Activated CD4-positive, alpha-beta T cell treated with anti-CD3 and anti-CD28 coated beads, Interleukin-2, amount 50 U/mL, for 16 hours (primary cell): ENCODE measurements at places on chromosomes 4 and X.
A peak's percentile ranks its signal among the peaks of the same experiment; 100 is the strongest.

- no peak for DNase-seq
These were observed 108.7 kb upstream of the TTC29 start for GRCh38 chr4:147054228-147054872.

DNA sequence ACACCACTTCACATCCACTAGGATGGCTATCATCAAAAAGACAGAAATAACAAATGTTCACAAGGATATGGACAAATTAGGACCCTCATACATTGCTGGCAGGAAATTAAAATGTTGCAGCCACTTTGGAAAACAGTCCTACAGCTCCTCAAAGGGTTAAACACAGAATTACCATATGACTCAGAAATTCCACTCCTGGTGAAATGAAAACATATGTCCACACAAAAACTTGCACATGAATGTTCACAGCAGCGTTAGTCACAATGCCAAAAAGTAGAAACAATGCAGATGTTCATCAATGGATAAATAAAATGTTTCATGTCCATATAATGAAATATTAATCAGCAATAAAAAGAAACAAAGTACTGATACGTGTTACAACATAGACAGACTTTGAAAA, 15.1 kb downstream of the S100G start:
- DNase-seq = no peak

- DNase-seq = no peak
These were observed 245.5 kb upstream of the CXXC4 start for GRCh38 chr4:104740161-104740560.

- no peak for DNase-seq
These were observed 651 bp downstream of the NXT2 start for GRCh38 chrX:109537324-109537665.

GRCh38 chrX:30649859-30650258, 3.4 kb upstream of the GK start:
- peak; percentile 61 for DNase-seq

- no peak for DNase-seq
These were observed 5.1 kb downstream of the MXD4 start for GRCh38 chr4:2256781-2257191.

DNA sequence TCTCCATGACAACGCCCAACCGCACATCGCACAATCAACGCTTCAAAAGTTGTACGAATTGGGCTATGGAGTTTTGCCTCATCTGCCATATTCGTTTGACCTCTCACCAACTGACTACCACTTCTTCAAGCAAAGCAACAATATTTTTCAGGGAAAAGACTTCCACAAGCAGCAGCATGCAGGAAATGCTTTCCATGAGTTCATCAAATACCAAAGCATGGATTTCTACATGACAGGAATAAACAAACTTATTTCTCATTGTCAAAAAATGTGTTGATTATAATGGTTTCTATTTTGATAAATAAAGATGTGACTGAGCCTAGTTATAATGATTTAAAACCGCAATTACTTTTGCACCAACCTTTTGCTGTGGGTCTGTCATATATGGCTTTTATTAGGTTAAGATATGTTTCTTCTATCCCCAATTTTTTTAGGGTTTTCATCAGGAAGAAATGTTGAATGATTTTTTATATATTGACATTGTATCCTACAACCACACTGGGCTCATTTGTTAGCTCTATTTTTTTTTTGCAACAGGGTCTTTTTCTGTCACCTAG, 138.4 kb downstream of the PWWP3B start:
- DNase-seq = no peak

DNA sequence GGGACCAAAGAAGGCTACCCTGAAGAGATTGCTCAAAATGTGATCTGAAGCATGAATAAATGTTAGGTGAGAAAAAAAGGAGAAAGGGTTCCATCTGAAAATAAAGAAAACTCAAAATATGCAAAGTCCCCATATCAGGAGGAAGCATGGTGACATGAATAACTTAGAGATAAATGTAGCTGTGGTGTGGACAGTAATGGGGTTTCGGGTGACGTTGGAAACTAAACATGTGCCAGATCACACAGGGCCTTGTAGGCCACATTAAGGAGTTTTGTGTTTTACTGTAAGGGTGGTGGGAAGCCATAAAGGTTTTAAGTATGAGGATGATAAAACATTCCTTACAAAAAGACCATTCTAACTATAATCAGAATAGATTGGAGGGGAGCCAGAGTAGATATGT, 40.3 kb upstream of the ACSL4 start:
- DNase-seq = no peak

DNA sequence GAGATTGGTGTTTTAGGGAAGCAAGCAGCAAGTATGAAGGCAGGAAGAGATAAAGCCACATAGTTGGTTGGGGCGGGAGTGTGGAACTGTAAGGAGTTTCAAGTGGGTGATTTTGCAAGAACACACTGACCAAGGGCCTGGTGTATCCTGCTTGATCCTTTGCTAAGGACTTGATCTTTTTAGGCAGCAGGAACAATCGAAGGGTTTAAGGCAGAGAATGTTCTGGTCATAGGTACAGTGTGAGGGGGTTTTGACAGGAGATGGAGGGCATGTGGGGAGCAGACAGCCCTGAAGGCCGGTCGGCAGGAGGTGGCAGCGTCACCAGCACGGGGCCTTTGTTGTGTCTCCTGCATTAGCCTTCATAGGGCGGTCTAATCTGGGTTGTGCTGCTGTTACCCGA, 54.7 kb downstream of the FAM193A start:
- no peak for DNase-seq

- DNase-seq = no peak
These were observed 117.5 kb downstream of the DNAAF6 start for GRCh38 chrX:107323786-107324492.

- DNase-seq = no peak
These were observed 31.2 kb upstream of the ZNF280C start for GRCh38 chrX:130300010-130300282.

DNA sequence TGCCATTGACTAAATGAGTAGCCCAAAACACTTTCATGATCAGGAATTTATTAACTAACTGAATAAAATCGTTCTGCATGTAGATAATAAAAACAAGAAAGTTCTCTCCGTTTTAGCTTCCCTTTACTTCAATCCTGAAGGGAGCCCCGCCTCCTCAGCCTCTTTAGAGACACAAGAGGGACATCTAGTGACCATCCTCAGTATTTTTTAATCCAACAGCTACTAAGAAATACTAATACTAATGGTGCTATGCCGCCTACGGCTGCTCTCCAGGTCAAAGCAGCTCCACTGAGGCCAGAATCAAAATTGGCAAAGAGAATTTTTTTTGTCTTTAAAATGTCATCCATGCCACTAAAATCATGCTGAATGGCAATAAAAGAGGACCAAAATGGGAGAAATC, 3.2 kb upstream of the PCDH19 start:
- peak; percentile 48 for DNase-seq

DNA sequence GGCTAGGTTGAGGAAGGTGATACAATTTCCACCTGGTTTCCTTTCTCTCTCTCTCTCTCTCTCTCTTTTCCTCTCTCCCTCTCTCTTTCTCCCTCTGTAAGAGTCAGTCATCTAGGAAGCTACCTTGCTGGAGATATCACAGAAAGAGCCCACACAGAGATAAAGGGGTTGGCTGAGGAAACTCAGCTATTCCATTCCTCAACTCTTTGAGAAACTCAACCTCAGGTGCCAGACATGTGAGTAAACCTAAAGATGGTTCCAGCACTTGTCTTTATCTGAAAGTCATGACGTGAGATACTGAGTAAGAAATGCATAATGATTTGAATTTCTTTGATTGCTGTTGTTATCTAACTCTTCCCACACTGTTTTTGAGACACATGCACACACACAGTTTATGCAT, 564.0 kb downstream of the SPOCK3 start:
- no peak for DNase-seq

GRCh38 chrX:21802054-21802670, 37.3 kb upstream of the MBTPS2 start:
- no peak for DNase-seq

DNA sequence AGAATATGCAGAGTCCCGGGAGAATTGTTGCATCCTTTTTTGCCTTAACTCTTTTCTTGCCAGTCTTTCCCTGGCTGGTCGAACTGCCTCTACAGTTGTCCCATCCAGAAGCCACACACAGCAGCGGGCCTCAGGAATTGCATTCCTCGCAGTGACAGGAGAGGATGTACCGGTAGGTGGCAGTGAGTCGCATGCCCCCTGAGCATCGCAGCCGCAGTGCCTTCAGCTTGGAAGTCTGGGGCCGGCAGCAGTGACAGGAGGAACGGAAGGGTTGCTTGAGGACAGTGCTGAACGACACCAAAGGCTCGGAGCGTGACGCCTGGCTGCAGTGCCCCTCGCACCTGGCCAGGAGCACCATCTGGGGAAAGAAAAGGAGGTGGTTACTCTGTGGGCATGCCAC, 23.5 kb downstream of the NDP start:
- DNase-seq = peak; percentile 18

DNA sequence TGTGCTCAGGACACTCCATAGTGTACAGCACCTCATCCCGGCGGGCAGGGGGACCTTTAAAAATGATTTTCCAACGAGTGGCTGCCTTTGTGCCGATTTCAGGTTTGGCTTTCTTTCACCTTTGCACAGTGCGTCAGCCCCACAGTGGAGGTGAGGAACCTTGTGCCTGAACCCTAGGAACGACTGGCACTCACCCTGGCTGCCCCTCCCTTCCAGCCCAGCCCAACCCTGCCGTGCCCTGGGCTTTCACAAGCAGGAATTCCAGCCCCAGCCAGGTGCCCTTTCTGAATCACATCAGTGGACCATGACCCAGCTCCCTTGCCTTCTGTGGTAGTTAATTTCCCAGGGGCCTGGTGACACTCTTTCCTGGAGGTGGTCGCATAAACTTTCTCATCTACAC, 1.3 kb downstream of the TMEM164 start:
- no peak for DNase-seq

DNA sequence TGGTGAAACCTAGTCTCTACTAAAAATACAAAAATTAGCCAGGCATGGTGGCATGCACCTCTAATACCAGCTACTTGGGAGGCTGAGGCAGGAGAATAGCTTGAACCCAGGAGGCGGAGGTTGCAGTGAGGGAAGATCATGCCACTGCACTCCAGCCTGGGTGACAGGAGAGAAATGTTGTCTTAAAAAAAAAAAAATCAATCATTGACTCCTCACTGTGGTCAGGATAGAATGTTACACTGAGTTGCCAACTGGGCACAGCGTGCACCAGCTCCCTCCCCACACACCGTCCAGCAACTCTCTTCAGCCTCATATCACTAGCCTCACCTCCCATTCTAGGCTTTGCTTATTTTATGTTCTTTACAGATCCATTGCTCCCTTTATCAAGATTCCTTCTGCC, 79.5 kb downstream of the CHRNA9 start:
- no peak for DNase-seq

DNA sequence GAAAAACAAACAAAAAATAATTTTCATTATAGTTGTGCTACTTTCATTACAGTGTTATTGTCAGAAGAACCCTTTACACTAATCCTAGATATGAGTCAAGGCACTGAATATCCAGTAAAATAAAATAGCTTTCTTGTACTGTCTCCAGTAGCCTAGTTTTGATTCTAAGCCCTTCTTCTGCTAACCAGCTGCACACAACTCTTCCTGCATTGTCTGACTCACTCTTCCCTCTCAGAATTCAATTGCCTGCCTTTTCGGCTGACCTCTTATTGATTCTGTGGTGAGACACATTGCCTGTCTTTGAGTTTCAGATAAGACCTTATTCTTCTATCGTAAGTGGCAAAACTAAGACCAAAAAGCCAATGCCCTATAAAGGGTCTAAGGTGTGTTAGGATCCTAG, 26.7 kb upstream of the PCDH18 start:
- no peak for DNase-seq

- DNase-seq = no peak
These were observed 55.5 kb downstream of the PJA1 start for GRCh38 chrX:69109706-69110105.

GRCh38 chr4:6460876-6461275, 11.5 kb downstream of the PPP2R2C start:
- no peak for DNase-seq

- no peak for DNase-seq
These were observed 72.7 kb downstream of the SHISA3 start for GRCh38 chr4:42470023-42470422.

DNA sequence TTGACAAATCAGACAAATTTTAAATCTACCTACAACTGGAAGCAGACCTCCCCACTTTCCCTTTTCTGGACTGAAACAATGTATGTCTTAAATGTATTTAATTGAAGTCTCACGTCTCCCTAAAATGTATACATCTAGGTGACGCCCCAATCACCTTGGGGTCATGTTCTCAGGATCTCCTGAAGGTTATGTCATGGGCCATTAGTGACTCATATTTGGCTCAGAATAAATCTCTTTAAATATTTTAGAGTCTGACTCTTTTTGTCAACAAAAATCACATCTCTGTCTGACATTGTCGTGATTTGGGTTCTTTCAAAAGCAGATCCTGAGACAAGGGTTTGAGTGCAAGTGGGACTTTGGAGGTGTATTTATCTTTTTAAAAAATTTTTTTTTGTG, 26.2 kb upstream of the BOD1L1 start:
- no peak for DNase-seq

- DNase-seq = no peak
These were observed 101.9 kb downstream of the IGSF1 start for GRCh38 chrX:131187206-131187605.

GRCh38 chrX:13092455-13092941, 48.1 kb upstream of the FAM9C start:
- peak; percentile 93 for DNase-seq

- no peak for DNase-seq
These were observed 5.6 kb downstream of the MSANTD1 start for GRCh38 chr4:3254302-3255131.

DNA sequence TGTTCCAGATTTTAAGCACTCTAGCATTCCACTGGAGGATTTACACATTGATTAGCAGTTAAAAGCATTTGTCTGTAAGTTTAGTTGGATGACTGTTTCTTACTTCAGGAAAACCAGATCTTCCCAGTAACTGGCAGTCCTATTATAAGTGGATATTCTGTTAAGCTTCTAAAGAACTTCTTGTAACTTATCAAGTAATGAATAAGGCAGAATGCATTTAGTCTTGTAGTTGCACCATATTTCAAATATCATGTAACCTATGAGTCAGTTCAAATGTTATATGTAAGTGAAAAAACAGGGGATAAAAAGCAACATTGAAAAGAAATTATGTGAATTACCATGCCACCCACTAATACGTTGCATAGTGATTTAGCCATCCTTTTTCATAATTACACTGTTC, 30.2 kb upstream of the TENM3 start:
- no peak for DNase-seq

GRCh38 chrX:47068720-47069119, 9.5 kb upstream of the RGN start:
- DNase-seq = no peak

DNA sequence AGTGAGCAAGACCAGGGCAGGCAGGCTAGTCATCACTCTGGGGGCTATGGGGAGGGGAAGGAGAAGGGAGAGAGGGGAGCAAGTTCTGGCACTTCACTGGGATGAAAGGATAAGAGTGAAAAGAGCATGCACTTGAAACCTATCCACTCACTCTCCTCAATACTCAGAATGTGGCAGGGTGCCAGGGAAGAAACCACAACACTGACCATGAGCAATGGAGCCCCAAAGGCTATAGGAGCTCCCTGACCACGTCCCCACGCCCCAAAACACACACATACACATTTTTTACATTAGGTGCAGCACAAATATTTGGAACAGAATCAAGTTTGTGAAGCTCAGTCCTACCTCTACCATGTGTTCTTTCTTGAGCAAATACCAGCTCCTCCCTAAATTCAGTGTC, 132.2 kb downstream of the IDS start:
- no peak for DNase-seq
